ENCODE measurements at places on chromosomes 7 and 10.

DNA sequence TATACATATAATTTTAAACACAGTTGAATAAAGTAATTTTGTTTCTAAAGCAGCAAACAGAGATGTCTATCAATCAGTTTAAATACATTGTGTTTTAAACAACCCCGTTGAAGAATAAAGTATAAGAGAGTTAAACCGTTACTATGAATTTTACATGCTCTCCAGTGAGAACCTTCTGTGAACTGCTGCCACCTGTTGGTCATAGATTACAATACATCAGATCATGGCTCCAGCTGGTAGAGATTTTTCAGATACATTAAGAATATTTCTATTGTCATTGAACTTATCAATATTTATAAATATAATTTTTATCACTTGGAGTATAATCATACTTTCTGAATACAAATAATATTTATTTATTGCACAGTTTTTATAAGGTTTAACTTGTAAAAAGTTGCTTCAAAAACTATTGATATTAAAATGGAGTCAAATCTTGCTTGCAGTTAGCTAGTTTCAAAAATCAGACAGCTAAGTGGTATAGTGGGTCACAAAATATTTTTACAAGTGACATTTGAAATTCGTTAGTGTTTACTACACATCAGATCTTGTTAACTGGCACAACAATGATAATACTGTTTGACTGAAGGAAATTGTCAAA lies 561.2 kb upstream of the PHF14 start:
- no peak for DNase-seq

DNA sequence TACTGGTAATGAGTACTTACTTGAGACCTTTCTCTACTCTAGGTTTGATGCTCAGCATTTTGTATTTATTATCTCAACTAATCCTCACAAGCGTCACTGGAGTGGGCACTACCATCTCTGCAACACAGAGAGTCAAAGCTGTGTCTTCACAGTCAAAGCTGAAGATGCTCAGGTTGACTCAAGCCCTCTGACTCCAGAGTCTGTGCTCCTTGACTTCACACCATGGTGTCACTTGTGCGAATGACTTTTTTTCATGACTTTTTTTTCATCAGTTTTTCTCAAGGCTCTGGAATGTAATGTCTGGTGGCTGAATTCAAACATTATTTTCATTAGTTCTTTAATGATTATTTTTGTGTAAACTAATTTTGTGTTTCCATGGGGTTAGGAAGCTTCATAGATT lies 30.4 kb upstream of the TARP start:
- no peak for DNase-seq

- no peak for DNase-seq
Observed at GRCh38 chr7:55457801-55458200, 92.7 kb downstream of the LANCL2 start.

GRCh38 chr7:90303241-90303640 lies 17.9 kb downstream of the FAM237B start:
- no peak for DNase-seq

DNA sequence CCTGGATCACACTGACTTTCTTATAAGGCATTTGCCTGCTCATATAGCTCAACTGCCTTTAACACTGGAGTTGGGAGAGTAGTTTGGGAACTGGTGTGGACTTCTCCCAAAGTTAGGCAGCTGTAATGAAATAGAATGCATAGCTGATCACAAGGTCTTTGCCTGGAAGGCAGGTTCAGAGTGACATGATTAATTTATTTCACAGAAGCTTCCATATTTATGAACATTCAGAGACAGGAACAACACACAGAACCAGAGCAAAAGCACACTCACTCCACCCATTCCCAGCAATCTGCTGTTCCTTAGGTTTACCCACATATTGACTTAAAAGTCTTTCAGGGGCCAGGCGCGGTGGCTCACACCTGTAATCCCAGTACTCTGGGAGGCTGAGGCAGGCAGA lies 234.2 kb downstream of the REEP3 start:
- DNase-seq, result no peak
